Aortic smooth muscle cell (primary cell): ENCODE measurements at places on chromosomes 5 and 9. TPM values are rescaled to one million over a fixed set of nuclear protein-coding genes. Genes with fewer than 3 reads are reported as not detected.

UBE2QL1 gene
- 0.06 and 0.13 TPM in 2 replicates for total RNA-seq

NUTM2F gene
- not detected in 2 replicates for total RNA-seq

PTPN3 gene
- 6.8 and 12.7 TPM in 2 replicates for total RNA-seq

FOXI1 gene
- not detected in 2 replicates for total RNA-seq

PCDHA6 gene
- 0.26 and 0.44 TPM in 2 replicates for total RNA-seq

DDX4 gene
- not detected in 2 replicates for total RNA-seq

HAVCR1 gene
- total RNA-seq: not detected in 2 replicates

C1QTNF2 gene
- total RNA-seq: 3.0 and 3.9 TPM in 2 replicates

EQTN gene
- total RNA-seq: not detected in 2 replicates
